Fibroblast of the conjunctiva (primary cell): ENCODE measurements at places on chromosomes 2 and 18.

DNA sequence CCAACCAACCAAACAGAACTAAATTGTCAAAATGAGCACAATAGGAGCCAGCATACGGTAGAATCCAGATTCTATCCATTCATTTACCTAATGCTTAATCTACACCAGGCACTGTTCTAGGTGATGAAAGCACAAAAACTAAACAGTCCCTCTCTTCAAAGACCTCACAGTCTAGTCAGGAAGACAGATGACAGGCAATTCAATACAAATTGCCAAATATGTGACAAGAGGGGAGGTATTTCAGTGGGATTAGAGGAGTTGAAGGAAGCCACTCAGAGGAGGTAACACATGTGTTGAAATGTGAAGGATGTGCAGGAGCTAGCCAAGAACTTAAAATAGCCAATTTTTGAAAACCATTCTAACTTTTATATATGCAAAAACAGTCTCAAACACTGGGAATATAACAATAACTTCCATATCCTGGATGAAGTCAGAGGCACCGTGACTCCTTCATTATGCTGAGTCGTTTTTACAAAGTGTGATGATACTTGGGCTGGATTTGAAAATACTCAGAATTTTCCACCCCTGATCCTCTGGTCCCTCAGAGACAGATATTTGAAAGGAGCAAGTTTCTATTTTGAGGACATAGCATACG, 204.9 kb downstream of the PID1 start:
- no peak for DNase-seq

DNA sequence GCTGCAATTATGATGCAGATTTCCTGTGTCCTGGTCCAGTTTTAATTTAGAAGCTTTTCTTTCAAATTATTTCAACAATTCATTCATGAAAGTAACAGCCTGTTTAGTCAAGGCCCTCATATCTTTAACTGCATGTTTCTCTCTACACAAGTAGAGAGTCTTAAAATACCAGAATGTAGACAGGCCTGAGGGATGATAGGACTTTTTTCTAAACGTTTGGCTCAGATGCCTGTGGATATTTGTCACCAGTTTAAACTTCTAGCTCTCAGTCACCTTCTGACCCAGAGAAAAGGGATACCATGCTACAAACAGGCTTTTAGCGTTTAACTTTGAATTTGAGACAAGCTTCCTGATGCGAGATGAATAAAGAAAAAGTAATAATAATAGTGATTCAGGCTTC, 15.7 kb downstream of the COL5A2 start:
- no peak for DNase-seq

DNA sequence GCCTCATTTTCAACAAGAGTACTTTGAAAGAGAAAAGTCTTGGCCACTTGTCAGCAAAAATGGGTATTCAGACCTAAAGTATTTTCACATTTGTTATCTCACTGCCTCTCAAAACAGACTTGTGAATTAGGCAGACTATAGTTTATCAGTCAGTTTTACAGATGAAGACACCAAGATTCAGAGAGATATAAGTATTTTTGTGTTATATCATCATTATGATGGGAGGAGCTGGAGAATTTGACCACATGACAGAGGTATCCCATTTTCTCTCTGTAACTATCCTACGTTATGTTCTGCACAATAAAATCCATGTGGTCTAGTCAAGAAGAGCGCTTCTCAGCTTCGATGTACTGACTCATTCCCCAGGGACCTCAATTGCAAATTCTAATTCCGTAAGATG, 213.7 kb downstream of the MYCN start:
- no peak for DNase-seq

- DNase-seq = no peak
Measured at GRCh38 chr2:239327536-239328350, 73.1 kb downstream of the HDAC4 start.

GRCh38 chr2:109110170-109110569, 18.8 kb upstream of the SH3RF3 start:
- DNase-seq = no peak

- DNase-seq = no peak
Measured at GRCh38 chr2:25286025-25286400, 55.7 kb downstream of the DNMT3A start.

- no peak for DNase-seq
Measured at GRCh38 chr2:98787700-98788099, 56.8 kb upstream of the MGAT4A start.
